Prostate gland (tissue), 2 donors: ENCODE measurements at places on chromosomes 5 and 9. TPM values are rescaled to one million over a fixed set of nuclear protein-coding genes. Genes with fewer than 3 reads are reported as not detected.
A peak's percentile ranks its signal among the peaks of the same experiment; 100 is the strongest.

FGFR4 gene
- 2.2 TPM for total RNA-seq

F2R gene
- 4.1 TPM for total RNA-seq

FOXD4L5 gene
- total RNA-seq, result not detected

GCNT1 gene
- 3.8 TPM for total RNA-seq

GRCh38 chr5:144941-145340 lies 46.4 kb upstream of the LRRC14B start:
- no peaks in the 10 kb centered on the region for H3K36me3 ChIP-seq
- DNase-seq, result no peak
- H3K27me3 ChIP-seq, result no peaks in the 10 kb centered on the region
- no peak overlapping the region for H3K4me3 ChIP-seq
- no peaks in the 10 kb centered on the region for H3K4me1 ChIP-seq
- H3K27ac ChIP-seq, result no peak overlapping the region

GRCh38 chr5:36502608-36503007 lies 103.8 kb upstream of the SLC1A3 start:
- no peaks in the 10 kb centered on the region for H3K36me3 ChIP-seq
- peak; percentile 35 for DNase-seq
- H3K4me3 ChIP-seq, result no peak overlapping the region

DNA sequence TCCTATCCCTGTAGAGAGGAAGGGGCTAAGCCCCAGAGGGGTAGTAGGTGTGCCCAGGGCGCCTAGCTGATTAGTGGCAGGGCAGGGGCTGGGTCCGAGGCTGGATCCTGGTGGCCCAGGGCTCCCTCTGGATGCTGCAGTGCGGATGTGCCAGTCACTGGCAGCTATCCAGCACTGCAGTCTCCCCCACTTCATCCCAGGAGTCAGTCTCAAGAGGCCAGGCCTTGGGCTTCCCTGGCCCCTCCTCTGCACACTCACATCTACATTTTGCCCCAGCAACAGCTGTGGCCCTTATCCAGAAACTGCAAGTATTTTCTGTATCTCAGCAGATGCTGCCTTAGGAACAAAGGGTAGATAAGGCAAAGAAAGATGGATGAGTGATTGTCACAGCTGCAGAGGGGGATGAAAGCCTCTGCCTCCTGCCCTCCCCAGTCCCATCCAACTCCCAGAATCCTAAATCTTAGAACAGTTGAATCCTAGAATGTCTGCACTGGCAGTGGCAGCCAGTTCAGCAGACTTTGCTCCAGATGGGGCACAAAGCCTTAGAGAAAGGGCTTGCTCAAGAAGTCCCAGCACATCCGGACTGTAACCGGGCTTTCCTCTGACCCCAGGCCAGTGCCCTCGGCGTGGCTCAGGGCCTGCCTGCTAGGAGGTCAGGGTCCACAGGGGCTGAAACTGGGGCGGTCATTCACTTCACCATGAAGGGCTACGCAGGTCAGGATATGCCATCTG lies 1.6 kb downstream of the ANXA6 start:
- H3K4me3 ChIP-seq, result peak overlapping the region; percentile 57
- H3K27ac ChIP-seq, result peak overlapping the region; percentile 78
- no peaks in the 10 kb centered on the region for H3K36me3 ChIP-seq
- peaks cover 2% of the 10 kb centered on the region for H3K4me1 ChIP-seq
- no peaks in the 10 kb centered on the region for H3K27me3 ChIP-seq
- no peak for DNase-seq

- DNase-seq, result no peak
- H3K27me3 ChIP-seq, result no peaks in the 10 kb centered on the region
- H3K4me3 ChIP-seq, result no peak overlapping the region
- no peaks in the 10 kb centered on the region for H3K36me3 ChIP-seq
Measured at GRCh38 chr9:90141723-90142122, 500.9 kb downstream of the DIRAS2 start.

DNA sequence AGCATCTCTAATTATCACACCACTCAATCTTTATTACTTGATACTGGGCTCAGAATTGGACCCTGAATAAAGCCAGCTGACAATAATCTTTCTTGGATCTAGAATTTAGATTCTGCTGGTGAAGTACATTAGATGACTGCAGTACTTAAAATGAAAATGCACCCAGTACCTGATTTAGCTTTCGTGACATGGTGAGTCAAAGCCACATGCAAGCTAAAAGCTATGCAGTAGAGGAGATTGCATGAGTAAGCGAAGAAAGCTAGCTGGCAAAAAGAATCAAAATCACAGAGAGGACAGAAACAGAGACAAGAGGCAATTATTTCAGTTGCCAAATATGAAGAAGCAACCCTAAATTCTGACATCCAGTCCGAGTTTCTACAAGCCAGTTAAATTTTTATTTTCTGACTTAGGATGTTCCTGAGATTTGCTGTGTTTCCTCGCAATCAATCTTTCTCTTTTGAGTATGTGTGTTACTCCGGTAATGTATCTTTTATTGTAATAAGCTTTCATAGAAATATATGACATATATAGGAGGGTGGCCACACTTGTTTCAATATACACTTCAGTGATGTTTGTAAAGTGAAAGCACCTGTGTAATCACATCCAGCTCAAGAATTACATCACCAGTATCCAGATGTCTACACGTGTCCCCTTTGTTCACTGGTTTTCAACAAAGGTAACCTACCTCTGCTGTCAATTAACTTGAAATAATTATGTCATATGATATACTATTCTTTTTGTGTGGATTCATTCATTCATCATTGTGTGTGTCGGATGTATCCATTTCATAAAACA lies 101.7 kb downstream of the CDH18 start:
- H3K4me1 ChIP-seq, result no peaks in the 10 kb centered on the region
- H3K27me3 ChIP-seq, result no peaks in the 10 kb centered on the region
- no peaks in the 10 kb centered on the region for H3K36me3 ChIP-seq
- DNase-seq, result no peak
- no peak overlapping the region for H3K4me3 ChIP-seq
- no peak overlapping the region for H3K27ac ChIP-seq

- H3K4me3 ChIP-seq, result no peak overlapping the region
- no peak overlapping the region for H3K27ac ChIP-seq
- H3K36me3 ChIP-seq, result no peaks in the 10 kb centered on the region
- no peaks in the 10 kb centered on the region for H3K27me3 ChIP-seq
- DNase-seq, result no peak
Measured at GRCh38 chr9:129287619-129288305, 109.7 kb upstream of the IER5L start.

- H3K27me3 ChIP-seq, result no peaks in the 10 kb centered on the region
- no peaks in the 10 kb centered on the region for H3K36me3 ChIP-seq
- no peak overlapping the region for H3K4me3 ChIP-seq
- H3K4me1 ChIP-seq, result peaks cover 21% of the 10 kb centered on the region
Measured at GRCh38 chr9:35771943-35772342, 17.9 kb upstream of the MSMP start.

GRCh38 chr5:143592648-143593047 lies 189.2 kb upstream of the NR3C1 start:
- DNase-seq, result no peak
- no peak overlapping the region for H3K27ac ChIP-seq
- no peak overlapping the region for H3K4me3 ChIP-seq
- H3K4me1 ChIP-seq, result no peaks in the 10 kb centered on the region
- no peaks in the 10 kb centered on the region for H3K27me3 ChIP-seq
- no peaks in the 10 kb centered on the region for H3K36me3 ChIP-seq

DNA sequence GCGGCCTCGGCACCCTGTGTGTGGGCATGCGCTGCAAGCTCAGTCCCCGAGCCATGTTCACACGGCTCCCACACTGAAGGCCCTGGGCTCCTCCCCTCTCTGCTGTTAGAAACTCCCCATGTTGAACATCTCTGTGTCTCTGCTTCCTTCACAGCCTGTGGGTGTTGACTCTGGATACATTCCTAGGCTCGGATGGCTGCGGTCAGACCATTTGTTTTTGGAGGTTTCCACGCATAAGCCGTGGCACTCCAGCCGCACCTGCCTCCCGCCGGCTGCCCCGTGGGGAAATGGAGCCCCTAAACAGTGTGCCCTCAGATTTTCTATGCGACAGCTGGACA lies 31.2 kb upstream of the LRRC14B start:
- no peaks in the 10 kb centered on the region for H3K36me3 ChIP-seq
- H3K4me3 ChIP-seq, result no peak overlapping the region
- H3K27ac ChIP-seq, result no peak overlapping the region
- no peak for DNase-seq
- no peaks in the 10 kb centered on the region for H3K4me1 ChIP-seq

GRCh38 chr5:119387945-119388618 lies 32.3 kb downstream of the TNFAIP8 start:
- no peak for DNase-seq
- no peak overlapping the region for H3K4me3 ChIP-seq
- peak overlapping the region; percentile 26 for H3K27ac ChIP-seq
- no peaks in the 10 kb centered on the region for H3K36me3 ChIP-seq

GRCh38 chr5:72305194-72306142 lies 14.6 kb downstream of the MRPS27 start:
- no peaks in the 10 kb centered on the region for H3K4me1 ChIP-seq
- H3K4me3 ChIP-seq, result no peak overlapping the region
- H3K27ac ChIP-seq, result peak overlapping the region; percentile 25
- no peaks in the 10 kb centered on the region for H3K36me3 ChIP-seq
- no peak for DNase-seq

GRCh38 chr5:130868186-130868840 lies 296.7 kb downstream of the HINT1 start:
- H3K4me1 ChIP-seq, result no peaks in the 10 kb centered on the region
- no peaks in the 10 kb centered on the region for H3K36me3 ChIP-seq
- DNase-seq, result no peak

DNA sequence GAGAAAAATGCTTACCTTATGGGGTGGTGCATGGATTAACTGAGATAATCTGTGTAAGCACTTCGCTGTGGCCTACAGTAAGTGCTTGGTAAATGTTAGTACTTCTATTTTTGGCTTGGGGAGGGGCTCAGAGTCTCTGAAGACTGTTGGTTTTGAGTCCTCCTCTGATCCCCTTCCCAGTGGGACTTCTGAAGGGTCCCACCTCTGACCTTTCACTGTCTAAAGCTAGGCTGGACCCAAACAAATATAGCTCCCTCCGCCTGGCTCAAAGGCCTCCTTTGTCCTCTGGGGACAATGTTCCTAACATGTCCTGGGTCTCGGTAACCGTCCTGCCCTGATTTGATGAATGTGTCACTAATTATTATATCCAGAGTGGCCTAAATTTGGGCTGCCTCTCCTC lies 34.8 kb downstream of the CAMK2A start:
- DNase-seq, result no peak
- H3K4me3 ChIP-seq, result no peak overlapping the region
- no peaks in the 10 kb centered on the region for H3K27me3 ChIP-seq

DNA sequence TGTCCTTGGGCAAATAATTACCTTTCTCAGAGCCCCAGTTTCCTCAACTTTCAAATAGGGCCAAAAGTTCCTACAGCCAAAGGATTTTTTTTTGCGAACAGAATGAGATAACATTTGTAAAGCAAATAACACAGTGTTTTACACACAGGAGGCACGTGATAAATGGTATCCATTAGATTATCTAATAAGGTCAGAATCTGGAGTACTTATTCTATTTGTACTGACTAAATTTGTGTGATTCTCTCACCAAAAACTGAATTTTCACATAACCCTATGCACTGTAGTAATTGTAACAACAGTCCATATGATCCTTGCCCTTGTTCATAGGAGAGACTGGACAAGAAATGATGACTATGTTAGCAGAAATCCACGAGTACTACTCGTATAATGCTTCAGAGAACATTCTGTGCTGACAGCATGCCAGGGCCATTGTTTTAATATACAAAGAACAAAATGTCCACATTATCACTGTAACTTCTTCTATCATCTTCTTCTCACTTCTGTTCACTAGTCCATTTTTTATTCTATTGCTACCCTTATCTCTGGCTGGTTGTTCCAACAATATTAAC lies 13.9 kb upstream of the FEM1C start:
- H3K27ac ChIP-seq, result peak overlapping the region; percentile 75
- no peak overlapping the region for H3K4me3 ChIP-seq
- H3K27me3 ChIP-seq, result no peaks in the 10 kb centered on the region
- no peaks in the 10 kb centered on the region for H3K4me1 ChIP-seq
- DNase-seq, result peak; percentile 75

DNA sequence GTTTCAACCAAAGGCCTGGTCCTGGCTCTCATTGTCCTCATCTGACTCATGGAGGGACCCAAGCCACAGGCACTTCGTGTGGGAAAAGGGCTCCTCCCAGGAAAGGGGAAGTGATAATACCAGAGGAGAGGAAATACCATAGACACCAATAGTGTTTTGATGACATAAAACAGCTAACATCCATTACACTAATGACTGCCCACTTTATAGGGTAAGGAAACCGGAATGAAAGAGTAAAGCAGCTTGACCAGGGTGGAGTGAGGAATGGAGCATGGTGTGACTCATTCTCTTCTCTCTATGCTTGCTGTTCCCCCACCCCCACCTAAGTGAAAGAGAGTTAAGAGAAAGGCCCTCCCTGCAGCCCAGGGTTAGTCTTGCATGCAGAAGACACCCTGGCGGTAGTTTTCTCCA lies 67.4 kb upstream of the HRH2 start:
- no peak overlapping the region for H3K4me3 ChIP-seq
- no peaks in the 10 kb centered on the region for H3K36me3 ChIP-seq
- H3K27me3 ChIP-seq, result no peaks in the 10 kb centered on the region
- no peaks in the 10 kb centered on the region for H3K4me1 ChIP-seq
